Epithelial cell of alveolus of lung (primary cell): ENCODE measurements at places on chromosomes 7 and 10. TPM values are rescaled to one million over a fixed set of nuclear protein-coding genes. Genes with fewer than 3 reads are reported as not detected.

The CFAP70 gene
- total RNA-seq, result 0.13 and 0.64 TPM in 2 replicates

The AKR1E2 gene
- total RNA-seq, result 1.3 and 2.7 TPM in 2 replicates

The LRMDA gene
- 0.26 and 2.5 TPM in 2 replicates for total RNA-seq

The FAM241B gene
- total RNA-seq, result 0.65 TPM in 1 of 2 replicates, not detected in the other

The SLC26A5 gene
- total RNA-seq, result not detected in 2 replicates

The GPR146 gene
- 1.2 and 3.7 TPM in 2 replicates for total RNA-seq

The MICALL2 gene
- total RNA-seq, result 14.0 and 31.9 TPM in 2 replicates

The PPP1R17 gene
- not detected in 2 replicates for total RNA-seq

The NFKB2 gene
- 19.2 and 52.1 TPM in 2 replicates for total RNA-seq

The KCNMA1 gene
- total RNA-seq, result 1.8 and 7.0 TPM in 2 replicates

The FXYD4 gene
- not detected in 2 replicates for total RNA-seq

The RBM20 gene
- total RNA-seq, result 0.24 and 1.2 TPM in 2 replicates

The PLXNA4 gene
- 0.65 and 2.7 TPM in 2 replicates for total RNA-seq

The RSPH10B2 gene
- not detected in 2 replicates for total RNA-seq
